A172 (cell line): ENCODE measurements at places on chromosomes 7 and 10. TPM values are rescaled to one million over a fixed set of nuclear protein-coding genes. Genes with fewer than 3 reads are reported as not detected.

NRP1 gene
- 134 and 136 TPM in 2 replicates for total RNA-seq

KCND2 gene
- total RNA-seq, result 0.02 and 0.53 TPM in 2 replicates

COBL gene
- 1.0 and 1.6 TPM in 2 replicates for total RNA-seq

- DNase-seq, result no peak
Measured at GRCh38 chr7:45595809-45596664, 21.9 kb downstream of the ADCY1 start.

- DNase-seq, result no peak
Measured at GRCh38 chr7:31545549-31545948, 31.7 kb downstream of the ITPRID1 start.

DNA sequence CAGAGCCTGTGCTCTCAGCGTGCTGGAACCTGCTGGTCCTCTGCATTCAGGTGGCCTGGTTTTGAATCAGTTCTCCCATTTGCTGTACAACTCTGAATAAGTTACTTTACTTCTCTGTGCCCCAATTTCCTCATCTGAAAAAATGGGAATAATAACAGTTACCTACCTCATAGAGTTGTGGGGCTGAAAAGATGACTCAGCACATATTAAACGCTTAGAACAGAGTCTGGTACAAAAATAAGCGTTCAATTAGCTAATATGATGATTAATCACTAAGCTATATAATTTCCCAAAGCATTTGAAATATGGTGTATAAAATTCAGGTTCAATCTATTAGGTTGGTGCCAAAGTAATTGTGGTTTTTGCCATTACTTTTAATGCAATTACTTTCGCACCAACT lies 259.1 kb downstream of the PRPF18 start:
- no peak for DNase-seq

- no peak for DNase-seq
Measured at GRCh38 chr10:88117869-88118632, 254.6 kb downstream of the PTEN start.

GRCh38 chr10:44882166-44882720 lies 28.9 kb upstream of the TMEM72 start:
- DNase-seq, result no peak
